Calu3 (cell line): ENCODE measurements at places on chromosomes 12 and 14. TPM values are rescaled to one million over a fixed set of nuclear protein-coding genes. Genes with fewer than 3 reads are reported as not detected.

The GUCY2C gene
- not detected in 2 replicates for total RNA-seq

The SLCO1B3 gene
- total RNA-seq: 33.1 and 40.4 TPM in 2 replicates

The CPNE8 gene
- total RNA-seq: 17.8 and 18.6 TPM in 2 replicates

- DNase-seq: no peak
- H3K27ac ChIP-seq: no peak overlapping the region
- peaks cover 87% of the 10 kb centered on the region for H3K27me3 ChIP-seq
- H3K4me3 ChIP-seq: no peak overlapping the region
- no peaks in the 10 kb centered on the region for H3K36me3 ChIP-seq
These were observed 48.8 kb upstream of the ESRRB start for GRCh38 chr14:76326918-76327689.

DNA sequence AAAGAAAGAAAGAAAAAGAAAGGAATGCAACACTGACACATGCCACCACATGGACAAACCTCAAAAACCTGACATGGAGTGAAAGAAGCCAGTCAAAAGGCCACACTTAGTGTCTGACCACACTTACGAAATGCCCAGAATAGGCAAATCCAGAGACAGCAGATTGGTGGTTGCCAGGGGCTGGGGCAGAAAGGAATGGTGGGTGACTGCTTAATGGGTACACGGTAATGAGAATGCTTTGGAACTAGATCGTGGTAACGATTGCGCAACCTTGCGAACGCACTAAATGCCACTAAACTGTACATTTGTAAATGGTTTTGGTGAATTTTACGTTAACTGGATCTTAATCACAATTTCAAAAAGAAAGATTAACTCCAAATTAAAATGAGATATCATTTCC, 39.5 kb downstream of the SCARB1 start:
- H3K4me3 ChIP-seq: no peak overlapping the region
- H3K36me3 ChIP-seq: peaks cover 5% of the 10 kb centered on the region
- DNase-seq: no peak
- H3K27me3 ChIP-seq: no peaks in the 10 kb centered on the region
- peaks cover 19% of the 10 kb centered on the region for H3K4me1 ChIP-seq

DNA sequence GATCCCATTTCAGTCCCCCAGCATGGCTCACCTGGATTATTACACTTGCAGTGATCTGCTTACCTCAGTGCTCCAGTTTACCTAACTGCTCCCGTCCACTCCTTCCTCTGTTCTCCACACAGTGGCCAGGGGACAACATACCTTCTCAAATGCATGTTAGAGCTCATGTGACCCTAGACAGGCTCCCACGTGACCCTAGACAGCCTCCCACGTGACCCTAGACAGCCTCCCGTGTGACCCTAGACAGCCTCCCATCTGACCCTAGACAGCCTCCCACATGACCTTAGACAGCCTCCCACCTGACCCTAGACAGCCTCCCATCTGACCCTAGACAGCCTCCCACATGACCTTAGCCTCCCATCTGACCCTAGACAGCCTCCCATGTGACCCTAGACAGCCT, 226.0 kb upstream of the TMEM132C start:
- DNase-seq: no peak
- no peak overlapping the region for H3K27ac ChIP-seq
- H3K4me3 ChIP-seq: no peak overlapping the region
- no peaks in the 10 kb centered on the region for H3K27me3 ChIP-seq
- H3K36me3 ChIP-seq: no peaks in the 10 kb centered on the region

DNA sequence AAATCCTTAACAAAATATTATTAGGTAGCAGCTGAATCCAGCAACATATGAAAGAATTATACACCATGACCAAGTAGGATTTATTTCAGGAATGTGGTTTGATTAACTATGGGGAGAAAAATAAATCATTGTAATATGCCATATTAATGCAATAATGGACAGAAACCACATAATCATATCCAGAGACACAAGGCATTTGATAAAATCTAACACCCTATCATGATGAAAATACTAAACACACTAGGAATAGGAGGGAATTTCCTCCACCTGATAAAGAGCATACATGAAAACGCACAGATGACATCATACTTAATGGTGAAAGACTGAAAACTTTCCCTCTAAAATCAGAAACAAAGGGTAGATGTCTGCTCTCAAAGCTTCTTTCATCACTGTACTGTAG, 238.9 kb downstream of the PHLDA1 start:
- H3K36me3 ChIP-seq: no peaks in the 10 kb centered on the region
- H3K4me3 ChIP-seq: no peak overlapping the region
- DNase-seq: no peak
- peaks cover 24% of the 10 kb centered on the region for H3K4me1 ChIP-seq
- no peak overlapping the region for H3K27ac ChIP-seq

- H3K27me3 ChIP-seq: no peaks in the 10 kb centered on the region
- no peak for DNase-seq
- H3K4me1 ChIP-seq: peaks cover 43% of the 10 kb centered on the region
- H3K36me3 ChIP-seq: no peaks in the 10 kb centered on the region
These were observed 37.0 kb downstream of the BTG1 start for GRCh38 chr12:92108651-92109050.

- H3K4me3 ChIP-seq: no peak overlapping the region
- H3K27ac ChIP-seq: no peak overlapping the region
- no peaks in the 10 kb centered on the region for H3K36me3 ChIP-seq
- H3K27me3 ChIP-seq: no peaks in the 10 kb centered on the region
These were observed 788.4 kb downstream of the AACS start for GRCh38 chr12:125853670-125854069.

DNA sequence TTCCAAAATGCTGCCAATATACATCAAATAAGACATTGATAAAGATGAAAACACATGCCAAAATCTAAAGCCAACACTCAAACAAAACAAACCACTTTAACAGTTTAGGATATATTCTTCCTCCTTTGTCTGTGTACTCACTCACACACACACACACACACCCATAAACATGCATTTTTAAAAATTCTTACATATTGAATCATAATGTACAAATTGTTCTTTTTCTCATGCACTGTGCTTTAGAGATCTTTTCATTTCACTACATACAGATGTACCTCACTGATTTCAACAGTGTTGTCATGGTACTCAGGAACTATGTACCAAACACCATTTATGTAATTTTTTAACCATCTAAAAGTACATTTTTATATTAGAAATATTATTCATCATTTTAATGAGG, 9.5 kb upstream of the RERG start:
- H3K4me1 ChIP-seq: no peaks in the 10 kb centered on the region
- no peak overlapping the region for H3K27ac ChIP-seq
- H3K27me3 ChIP-seq: peaks cover 64% of the 10 kb centered on the region

GRCh38 chr14:70045844-70046535, 142.8 kb downstream of the SLC8A3 start:
- H3K27ac ChIP-seq: peak overlapping the region; percentile 9
- DNase-seq: peak; percentile 90
- peaks cover 16% of the 10 kb centered on the region for H3K27me3 ChIP-seq
- no peaks in the 10 kb centered on the region for H3K36me3 ChIP-seq
- H3K4me1 ChIP-seq: peaks cover 41% of the 10 kb centered on the region

GRCh38 chr12:131226345-131227265, 272.9 kb downstream of the ADGRD1 start:
- peaks cover 14% of the 10 kb centered on the region for H3K4me1 ChIP-seq
- H3K27ac ChIP-seq: no peak overlapping the region
- peaks cover 35% of the 10 kb centered on the region for H3K27me3 ChIP-seq
- H3K36me3 ChIP-seq: peaks cover 10% of the 10 kb centered on the region
- H3K4me3 ChIP-seq: no peak overlapping the region

- no peaks in the 10 kb centered on the region for H3K4me1 ChIP-seq
- peaks cover 26% of the 10 kb centered on the region for H3K27me3 ChIP-seq
- H3K27ac ChIP-seq: no peak overlapping the region
- no peak for DNase-seq
- H3K36me3 ChIP-seq: no peaks in the 10 kb centered on the region
These were observed 45.3 kb downstream of the SLC35F4 start for GRCh38 chr14:57820581-57820980.

DNA sequence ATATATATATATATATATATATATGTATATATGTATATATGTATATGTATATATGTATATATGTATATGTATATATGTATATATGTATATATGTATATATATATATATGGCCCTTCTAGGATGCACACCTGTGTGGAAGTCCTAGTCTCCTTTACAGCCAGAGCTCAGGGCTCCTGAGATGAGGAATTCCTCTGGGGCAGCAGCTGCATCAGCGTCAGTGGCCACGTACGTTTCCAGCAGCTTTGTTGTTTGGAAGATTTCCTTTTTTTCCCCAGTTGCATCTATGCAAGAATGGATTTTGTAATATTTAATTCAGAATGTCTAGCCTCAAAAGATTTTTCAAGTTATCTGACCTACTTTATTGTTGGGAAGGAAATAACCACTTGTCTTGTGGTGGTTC, 68.6 kb downstream of the TNFAIP2 start:
- no peak overlapping the region for H3K27ac ChIP-seq
- no peaks in the 10 kb centered on the region for H3K27me3 ChIP-seq
- H3K36me3 ChIP-seq: peaks cover 1% of the 10 kb centered on the region
